CD4-positive, CD25-positive, alpha-beta regulatory T cell (primary cell): ENCODE measurements at places on chromosomes 2 and 18.

DNA sequence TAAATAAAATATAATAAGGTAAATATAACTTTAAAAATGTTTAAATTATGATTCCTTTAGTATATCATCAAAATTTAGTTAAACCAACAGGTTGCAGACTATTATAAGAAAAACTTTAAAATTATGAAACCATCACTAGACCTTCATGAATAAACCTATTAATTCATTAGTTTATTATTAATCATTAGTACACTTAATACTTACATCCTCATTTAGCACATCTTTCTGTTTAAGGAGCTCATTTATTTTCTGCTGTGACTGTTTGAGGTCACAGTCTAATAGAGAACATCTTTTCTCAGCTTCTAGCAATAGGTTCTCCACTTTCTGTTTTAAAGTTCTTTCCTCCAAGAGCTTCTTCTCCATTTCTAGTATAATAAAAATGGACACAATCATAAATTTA lies 52.8 kb downstream of the SLC66A3 start:
- DNase-seq = no peak

- peak; percentile 1 for DNase-seq
These were observed 43.6 kb upstream of the SLC14A2 start for GRCh38 chr18:45571714-45572113.

GRCh38 chr2:62340994-62341484 lies 145.1 kb downstream of the B3GNT2 start:
- DNase-seq = no peak

DNA sequence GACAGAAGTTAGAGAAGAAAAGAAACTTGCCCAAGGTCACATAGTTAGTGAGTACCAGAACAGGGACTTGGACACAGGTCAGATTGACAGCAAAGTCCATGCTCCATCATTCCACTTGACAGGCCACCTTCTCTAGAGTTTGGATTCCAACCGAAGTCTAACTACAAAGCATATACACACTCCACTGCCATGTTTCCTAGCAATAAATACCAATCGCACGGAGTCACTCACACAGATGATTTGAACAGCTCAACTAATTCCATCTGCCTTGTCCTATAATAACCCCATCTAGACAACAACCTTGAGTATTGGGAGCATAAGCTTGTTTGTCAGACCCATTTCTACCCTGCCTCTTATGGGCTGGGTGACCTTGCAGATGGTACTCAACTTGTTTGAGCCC lies 334.6 kb upstream of the MGAT5 start:
- DNase-seq = no peak

- no peak for DNase-seq
These were observed 6.0 kb upstream of the UBXN2A start for GRCh38 chr2:23934259-23934658.

DNA sequence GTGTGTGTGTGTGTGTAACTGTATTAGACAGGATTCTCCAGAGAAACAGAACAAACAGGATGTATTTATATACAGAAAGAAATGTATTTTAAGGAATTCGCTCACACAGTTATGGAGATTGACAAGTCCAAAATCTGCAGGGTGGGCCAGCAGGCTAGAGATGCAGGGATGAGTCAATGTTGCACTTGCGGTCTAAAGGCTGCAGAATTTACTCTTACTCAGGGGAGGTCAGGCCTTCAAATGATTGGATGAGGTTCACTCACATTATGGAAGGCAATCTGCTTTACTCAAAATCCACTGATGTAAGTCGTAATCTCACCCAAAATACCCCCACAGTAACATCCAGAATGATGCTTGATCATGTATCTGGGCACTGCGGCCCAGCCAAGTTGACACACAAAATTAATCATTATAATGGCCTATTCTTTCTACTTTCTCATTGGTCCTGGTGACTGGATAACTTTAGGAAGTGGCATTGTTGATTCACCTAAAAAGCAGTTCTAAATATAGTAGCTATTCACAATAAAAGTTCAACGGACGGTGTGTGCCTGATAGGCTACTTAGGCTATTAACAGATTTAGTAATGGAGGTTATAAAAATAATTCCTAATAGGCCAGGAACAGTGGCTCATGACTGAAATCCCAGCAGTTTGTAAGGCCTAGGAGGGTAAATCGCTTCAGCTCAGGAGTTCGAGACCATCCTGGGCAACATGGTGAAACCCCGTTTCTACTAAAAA lies 40.6 kb upstream of the ACYP2 start:
- no peak for DNase-seq

GRCh38 chr2:234406085-234406484 lies 90.8 kb downstream of the ARL4C start:
- no peak for DNase-seq

GRCh38 chr2:74441690-74442482 lies at the start of gene RTKN:
RTKN (minus strand) TSS chr2:74441937; CDS start chr2:74441816, 121 bp downstream.
- DNase-seq = no peak

- DNase-seq = no peak
These were observed 155.7 kb downstream of the DYM start for GRCh38 chr18:49304751-49305150.

DNA sequence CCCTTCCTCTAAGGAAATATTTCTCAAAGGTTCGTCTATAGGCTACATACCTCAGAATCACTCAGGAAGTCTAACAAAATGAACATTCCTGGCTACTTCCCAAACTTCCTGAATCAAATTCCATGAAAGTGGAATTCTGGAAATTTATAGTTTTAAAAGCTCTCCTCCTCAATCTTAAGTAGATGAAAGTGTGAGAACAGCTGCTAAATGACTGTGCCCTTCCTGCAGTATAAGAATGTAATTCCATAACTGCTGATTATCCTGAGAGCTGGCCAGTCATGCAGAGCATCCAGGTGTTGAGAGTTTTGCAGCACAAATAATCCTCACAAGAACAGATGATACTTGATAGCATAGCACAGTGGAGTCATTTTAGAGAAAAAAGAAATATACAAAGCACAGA lies 265.0 kb downstream of the KCNJ3 start:
- no peak for DNase-seq

- DNase-seq = no peak
These were observed 51.4 kb downstream of the TRIB2 start for GRCh38 chr2:12767996-12768624.

- no peak for DNase-seq
These were observed 23.1 kb downstream of the HS1BP3 start for GRCh38 chr2:20627712-20628380.

- no peak for DNase-seq
These were observed 84.4 kb upstream of the LYPD1 start for GRCh38 chr2:132754392-132754791.
